Right lung (tissue), 10 donors: ENCODE measurements at places on chromosomes 1 and 21. TPM values are rescaled to one million over a fixed set of nuclear protein-coding genes. Genes with fewer than 3 reads are reported as not detected.

DNA sequence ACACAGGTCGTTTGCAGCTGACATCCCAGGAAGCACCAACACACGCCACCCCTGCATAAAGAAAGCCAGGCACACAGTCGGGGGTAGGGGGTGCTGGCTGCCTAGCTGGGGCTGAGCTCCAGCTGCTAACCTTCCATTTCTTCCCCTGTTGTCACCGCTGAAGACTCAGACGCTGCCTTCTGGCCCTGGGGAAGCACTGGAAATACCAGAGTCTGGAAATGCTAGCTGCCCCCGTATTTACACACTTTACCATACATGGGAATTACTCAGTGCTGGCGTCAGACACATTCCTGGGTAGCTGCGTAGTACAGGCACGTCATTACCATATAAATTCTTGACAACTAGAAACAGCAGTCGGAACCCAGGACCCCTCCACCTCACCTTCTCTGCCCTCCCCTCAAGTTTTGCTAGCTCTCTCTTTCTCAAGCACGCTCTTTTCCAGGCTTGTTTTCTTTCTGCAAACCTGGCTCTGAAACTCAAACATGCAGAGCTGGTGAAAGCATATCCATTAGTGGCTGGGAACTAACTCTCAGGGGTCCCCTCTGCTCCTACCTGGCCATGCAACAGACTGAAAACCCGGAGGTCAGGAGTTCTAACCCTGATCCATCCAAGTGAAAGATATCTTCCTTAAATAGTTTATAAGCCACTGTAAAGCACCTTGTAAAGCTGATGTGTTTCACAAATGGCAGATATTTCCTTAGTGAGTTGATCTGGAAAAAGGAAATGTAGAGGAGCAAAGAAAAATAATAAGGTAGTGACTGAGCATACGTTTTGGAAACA lies 3.3 kb downstream of the CSRP1 start:
- no peak for DNase-seq

The AGPAT3 gene
- polyA plus RNA-seq, result 36.8 TPM

DNA sequence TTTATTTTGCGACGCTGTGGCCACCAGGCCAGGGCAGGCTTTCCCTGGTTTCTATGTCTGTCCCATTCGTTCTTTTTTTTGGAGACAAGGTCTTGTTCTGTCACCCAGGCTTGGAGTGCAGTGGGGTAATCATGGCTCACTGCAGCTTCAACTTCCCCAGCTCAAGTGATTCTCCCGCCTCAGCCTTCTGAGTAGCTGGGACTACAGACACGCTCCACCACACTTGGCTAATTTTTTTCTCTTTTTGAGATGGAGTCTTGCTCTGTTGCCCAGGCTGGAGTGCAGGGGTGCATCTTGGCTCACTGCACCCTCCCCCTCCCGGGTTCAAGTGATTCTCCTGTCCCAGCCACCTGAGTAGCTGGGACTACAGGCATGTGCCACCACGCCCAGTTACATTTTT lies 43.4 kb upstream of the WNT4 start:
- no peak for DNase-seq

DNA sequence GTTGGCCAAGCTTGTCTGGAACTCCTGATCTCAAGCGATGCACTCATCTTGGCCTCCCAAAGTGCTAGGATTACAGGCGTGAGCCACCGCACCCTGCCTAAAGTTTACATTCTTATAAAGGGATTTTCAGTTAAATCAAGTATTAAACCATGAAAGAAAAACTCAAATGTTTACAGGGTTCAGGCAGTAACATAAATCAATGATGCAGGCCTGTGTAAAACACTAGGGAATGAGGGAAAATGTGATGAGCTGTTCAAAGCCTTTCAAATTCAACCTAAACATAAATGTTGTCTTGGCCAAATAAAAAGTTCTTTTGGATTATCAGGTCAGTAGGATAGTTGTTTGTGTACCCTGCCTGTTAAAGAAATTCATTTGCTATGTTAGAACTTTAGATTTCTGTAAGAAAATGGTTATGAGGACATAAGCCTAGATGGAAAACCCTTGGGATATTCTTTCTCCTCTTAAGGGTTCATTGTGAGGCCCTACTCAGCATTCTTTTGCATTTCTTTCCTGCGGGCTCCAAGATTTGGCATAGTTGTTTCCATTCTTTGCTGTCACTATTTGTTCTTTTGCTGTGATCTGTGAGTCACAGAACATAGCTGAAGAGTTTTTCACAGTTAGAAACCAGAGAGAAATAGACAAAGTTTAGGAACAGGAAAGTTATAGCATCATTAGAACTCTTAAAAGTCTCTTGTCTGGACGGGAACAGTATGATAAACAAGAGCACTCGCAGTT lies 8.9 kb upstream of the ZRANB2 start:
- DNase-seq, result no peak

The CCDC17 gene
- polyA plus RNA-seq, result 10.4 TPM
